ENCODE measurements at places on chromosomes 1 and 21. TPM values are rescaled to one million over a fixed set of nuclear protein-coding genes. Genes with fewer than 3 reads are reported as not detected.

Gene AQP10
- total RNA-seq, result not detected

DNA sequence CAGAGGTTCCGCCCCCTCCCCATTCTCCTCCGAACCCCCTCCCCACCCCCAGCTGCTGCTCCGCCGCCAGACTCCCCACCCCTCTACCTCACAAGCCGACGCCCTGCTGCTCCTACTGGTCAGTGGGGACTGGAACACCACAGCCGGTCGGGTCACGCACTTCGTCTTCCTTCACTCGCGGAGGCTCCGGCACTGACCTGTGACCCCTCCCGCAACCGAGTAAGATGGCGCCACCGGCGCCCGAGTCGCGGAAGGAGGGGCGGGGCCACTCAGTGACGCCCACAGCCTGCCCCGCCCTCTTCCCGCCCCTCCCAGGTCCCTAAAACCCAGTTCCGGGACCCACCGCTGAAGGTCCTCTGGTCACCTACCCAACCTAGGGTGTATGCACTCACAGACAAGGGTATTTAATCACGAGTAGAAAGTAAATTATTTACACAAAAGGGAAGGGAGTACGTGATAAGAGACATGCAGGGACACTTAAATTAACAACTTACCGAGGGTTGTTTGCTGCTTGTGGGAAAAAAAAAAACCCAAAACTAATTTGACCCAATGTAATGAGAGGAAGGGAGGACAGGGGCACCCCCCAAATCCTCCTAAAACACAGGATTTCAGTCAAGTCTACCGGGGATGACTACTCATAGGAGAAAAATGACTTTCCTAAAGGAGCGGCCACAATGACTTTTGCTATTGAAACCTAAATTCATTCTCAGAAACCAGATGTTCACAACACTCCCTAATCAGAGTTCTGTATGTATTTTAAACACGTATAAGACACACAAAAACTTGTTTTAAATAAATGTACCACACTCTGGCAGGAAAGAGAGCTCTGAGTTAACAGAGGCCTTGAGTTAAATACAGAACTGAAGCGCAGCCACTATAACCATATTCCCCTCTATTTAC, at the start of gene RIT1:
RIT1 (minus strand) TSS at position 194 of the 900 bp plus-strand sequence. CDS start 588 bp downstream, outside the sequence.
- peak; percentile 34 for DNase-seq
- peak within 1 kb of the TSS; percentile 99 for H3K27ac ChIP-seq
- H3K4me1 ChIP-seq, result peaks cover 9% of the 10 kb centered on the region
- no peaks in the 10 kb centered on the region for H3K27me3 ChIP-seq

Gene ENAH
- total RNA-seq, result 36.9 TPM

- no peak overlapping the region for H3K4me3 ChIP-seq
- no peak overlapping the region for H3K27ac ChIP-seq
- DNase-seq, result no peak
- no peaks in the 10 kb centered on the region for H3K27me3 ChIP-seq
Measured at GRCh38 chr1:1577367-1578011, 2.8 kb upstream of the SSU72 start.

DNA sequence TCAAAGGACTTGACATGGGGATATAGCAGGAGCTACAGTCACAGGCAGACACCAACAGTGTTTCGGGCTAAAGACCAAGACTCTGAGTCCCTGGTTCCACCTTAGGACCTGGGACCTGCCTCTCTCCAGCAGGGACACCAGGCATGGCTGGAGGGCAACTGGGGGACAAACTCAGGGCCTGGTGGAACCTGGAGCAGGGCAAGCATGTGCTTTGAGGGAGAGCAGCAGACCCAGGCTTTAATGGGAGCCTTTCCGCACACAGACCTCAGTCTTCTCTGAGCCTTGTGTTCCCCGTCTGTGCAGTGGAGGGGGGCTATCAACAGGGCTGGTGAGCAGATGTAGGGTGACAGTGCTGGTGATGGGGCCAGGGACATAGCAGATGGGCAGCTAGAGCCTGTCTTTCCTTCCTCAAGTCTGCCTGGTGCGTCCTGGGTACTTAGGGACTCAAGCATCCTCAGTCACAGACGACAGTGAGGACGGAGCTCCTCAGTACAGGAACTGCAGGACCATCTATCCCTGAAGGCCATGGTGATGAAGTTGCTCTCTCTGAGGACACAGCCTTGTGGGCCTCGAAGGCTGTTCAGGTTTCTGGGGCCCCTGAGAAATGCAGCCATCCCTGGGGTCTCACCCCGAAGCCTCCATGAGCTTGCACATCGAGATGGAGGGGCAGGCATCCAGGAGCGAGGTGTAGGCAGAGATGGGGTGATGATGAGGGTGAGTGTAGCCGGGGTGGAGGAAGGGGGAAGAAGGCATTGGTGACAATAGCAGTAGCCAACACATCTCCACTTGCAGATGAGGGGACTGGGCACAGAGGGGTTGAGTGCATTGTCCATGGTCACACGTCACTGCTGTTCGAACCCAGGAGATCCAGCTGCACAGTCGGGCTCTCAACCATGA, 593.4 kb downstream of the PTPRU start:
- H3K4me1 ChIP-seq, result no peaks in the 10 kb centered on the region
- H3K27me3 ChIP-seq, result peaks cover 63% of the 10 kb centered on the region
- no peak overlapping the region for H3K4me3 ChIP-seq
- no peaks in the 10 kb centered on the region for H3K36me3 ChIP-seq
